NCI-H2081 (cell line): ENCODE measurements at places on chromosomes 1 and 21.

DNA sequence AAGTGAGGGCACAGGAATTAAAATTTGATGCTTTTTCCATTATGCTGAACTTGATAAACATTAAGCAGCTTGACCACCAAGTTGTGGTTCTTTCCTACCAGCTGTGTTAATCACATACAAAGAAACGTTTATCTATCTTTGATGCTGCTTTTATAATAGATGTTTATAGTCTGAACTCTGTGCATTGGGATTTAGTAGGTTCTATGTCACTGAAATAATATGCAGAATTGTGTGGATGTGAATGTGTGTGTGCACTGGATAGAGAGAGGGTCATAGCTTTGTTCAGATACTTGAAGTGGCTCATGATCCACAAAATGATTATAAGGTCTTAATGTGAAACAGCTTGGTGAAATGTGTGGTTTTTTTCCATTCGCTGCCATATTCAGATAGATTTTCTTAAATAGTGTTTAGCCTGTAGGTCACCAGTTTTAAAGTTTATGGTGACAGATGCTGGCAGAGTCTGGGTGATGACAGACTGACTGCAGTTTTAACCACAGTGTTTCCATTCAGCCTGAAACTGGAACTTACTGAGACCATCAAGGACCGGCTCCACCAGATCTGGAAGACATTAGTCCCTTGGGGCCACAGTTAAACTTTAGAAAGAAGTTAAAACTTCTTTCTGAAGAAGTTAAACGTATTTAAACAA is 10.2 kb downstream of the DDI2 start:
- no peak for DNase-seq

GRCh38 chr1:220746851-220747250 is 1.3 kb upstream of the MTARC2 start:
- no peak for DNase-seq

DNA sequence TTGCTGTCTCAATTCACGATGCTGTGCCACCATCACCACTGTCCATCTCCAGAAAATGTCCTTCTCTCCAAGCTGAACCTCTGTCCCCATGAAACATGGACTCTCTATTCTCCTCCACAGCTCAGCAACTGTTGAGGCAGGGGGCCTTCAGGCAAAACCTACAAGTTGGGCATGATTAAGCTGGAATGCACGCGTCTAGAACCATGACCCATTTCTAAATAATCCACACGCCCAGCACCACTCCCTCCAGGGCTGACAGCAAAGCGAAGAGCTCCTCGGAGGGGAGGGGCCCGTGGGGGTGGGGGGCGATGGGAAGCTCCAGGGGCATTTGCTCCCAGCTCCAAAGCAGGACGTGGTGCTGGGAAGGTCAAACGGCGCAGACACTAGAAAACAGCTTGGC is 3.3 kb upstream of the HES5 start:
- DNase-seq = no peak

- no peak for DNase-seq
These were observed 208.7 kb downstream of the HLX start for GRCh38 chr1:221087919-221088318.

DNA sequence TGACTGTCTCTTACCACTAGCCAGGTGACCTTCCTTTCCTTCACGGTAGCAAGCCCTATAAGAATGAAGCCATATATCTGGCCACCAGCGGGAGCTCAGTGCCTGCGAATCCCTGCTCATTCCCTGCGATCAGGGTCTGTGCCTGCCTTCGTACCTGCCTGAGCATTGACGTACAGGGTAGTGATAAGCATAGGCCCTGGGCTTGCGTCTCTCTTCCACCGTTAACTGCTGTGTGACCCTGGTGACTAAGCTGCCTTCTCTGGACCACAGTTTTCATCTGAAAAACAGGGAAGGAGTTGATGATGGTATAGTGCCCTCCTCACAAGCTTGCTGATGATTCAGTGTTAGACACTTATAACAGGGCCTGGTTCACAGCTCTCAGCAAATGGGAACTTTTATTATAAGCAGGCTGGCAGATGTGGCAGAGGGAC is 4.1 kb downstream of the ZC3H12A start:
- DNase-seq = no peak

DNA sequence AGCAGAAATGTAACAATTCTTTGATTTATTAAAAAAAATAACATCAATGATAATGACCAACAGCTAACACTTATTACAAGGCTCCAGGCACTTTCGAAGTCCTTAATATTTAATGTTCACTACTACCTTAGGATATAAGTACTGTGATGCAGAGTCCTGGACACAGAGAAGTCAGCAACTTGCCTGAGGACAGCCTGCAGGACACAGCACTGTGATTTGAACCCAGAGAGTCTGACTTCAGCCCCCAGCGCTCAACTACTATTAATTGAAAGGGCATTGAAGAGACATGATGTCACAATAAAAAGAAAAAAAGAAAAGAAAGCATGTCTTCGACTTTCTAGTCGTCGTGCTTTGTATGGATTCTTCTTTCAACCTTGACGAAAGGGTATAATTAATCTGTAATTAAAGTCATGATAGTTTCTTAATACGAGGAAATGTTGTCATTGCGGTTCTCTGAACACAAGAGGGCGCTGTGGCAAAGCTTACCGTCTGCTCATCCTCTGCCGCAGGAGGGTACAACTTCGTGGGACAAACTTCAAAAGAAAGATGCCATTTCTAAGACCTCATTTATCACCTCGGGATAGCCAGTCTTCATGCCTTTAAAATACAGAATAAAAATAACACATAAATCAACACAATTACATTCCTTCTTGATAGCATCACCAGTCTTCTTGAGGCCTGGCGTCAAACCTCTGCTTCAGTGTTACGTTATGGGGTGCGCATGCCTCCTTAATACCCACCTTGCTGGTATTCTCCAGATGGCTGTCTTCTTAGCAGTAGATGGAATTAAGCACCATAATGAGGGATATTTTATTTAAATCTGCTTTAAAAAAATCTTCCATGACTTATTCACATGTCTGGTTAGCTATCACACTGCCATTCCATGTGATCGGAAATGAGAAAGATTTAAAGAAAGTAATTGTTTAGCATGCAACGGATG is 240.1 kb downstream of the DISC1 start:
- peak; percentile 65 for DNase-seq

GRCh38 chr21:32455548-32455947 is 43.0 kb downstream of the EVA1C start:
- DNase-seq = no peak

- DNase-seq = no peak
These were observed 282.5 kb downstream of the VAV3 start for GRCh38 chr1:107682467-107682866.

- DNase-seq = no peak
These were observed 640.6 kb downstream of the PTPRU start for GRCh38 chr1:29876902-29877301.

- no peak for DNase-seq
These were observed 35.9 kb upstream of the CAMK1G start for GRCh38 chr1:209547626-209548025.

GRCh38 chr1:56235909-56236510 is 343.4 kb downstream of the PLPP3 start:
- DNase-seq = no peak

DNA sequence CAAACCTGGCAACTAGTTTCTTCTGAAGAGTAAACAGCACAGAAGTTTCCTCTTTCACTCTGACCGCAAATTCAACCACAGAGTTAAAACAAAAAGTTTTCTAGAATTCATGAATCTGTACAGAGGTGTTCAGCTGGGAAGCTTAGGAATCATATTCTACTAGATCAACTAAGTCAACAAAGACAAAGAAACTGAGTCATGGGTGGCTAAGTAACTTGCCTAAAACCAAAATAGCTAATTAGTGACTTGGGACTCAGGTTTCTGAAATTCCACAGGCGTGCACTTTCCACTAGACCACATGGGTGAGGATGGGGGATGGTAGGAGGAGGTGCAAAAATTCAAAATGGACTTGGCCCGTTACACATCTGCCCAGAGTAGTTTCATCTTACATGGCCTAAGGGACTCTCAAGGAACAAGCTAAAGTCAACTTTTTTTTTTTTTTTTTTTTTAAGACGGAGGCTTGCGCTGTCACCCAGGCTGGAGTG is 25.8 kb downstream of the PTPN14 start:
- DNase-seq = no peak

DNA sequence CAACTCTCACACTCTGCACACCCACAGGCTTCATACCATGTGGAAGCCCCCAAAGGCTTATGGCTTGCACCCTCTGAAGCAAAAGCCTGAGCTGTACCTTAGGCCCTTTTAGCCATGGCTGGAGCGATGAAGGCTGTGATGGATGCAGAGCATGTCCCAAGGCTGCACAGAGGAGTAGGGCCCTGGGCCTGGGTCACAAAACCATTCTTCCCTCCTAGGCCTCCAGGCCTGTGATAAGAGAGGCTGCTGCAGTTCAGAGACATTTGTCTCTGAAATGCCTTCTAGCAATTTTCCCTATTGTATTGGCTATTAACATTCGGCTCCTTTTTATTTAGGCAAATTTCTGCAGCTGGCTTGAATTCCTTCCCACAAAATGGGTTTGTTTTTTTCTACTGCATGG is 1707.7 kb downstream of the MRPL39 start:
- no peak for DNase-seq

GRCh38 chr1:29633771-29634170 is 397.4 kb downstream of the PTPRU start:
- DNase-seq = peak; percentile 15

DNA sequence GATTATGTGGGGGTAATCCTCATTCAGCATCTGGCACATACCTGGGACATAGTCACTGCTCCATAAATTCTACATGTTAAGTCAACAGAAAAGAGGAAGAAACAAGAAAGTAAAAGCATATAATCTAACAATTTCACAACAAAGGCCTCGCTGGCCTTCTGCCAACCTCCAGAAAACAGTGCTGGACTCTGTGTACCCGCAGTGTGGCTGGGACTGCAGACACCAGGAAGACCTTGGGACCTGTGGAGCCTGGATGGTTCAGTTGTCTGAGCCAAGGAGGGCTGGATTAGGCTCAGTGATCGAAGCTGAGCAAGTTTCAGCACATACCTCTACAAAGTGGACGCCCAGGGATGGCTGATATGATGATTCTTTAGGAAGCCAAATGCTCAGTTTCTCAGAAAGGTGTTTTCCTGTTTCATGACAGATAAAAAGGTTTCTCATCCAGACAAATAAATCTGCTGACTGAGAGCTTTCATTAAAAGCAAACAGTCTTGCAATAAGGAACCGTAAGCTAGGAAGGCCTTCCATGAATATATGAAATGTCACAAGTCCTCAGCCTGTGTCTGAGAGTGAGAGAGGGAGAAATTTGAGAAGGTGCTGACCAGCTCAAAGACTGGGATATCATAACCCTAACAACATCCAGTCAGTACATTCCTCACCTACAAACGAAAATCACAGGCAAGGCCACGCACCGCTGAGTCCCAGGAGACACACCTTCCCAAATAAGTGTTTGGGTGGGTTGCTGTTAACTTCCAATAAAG is 48.4 kb downstream of the CAPZB start:
- DNase-seq = no peak

- DNase-seq = no peak
These were observed 2.2 kb downstream of the SPATA6 start for GRCh38 chr1:48469616-48470480.

DNA sequence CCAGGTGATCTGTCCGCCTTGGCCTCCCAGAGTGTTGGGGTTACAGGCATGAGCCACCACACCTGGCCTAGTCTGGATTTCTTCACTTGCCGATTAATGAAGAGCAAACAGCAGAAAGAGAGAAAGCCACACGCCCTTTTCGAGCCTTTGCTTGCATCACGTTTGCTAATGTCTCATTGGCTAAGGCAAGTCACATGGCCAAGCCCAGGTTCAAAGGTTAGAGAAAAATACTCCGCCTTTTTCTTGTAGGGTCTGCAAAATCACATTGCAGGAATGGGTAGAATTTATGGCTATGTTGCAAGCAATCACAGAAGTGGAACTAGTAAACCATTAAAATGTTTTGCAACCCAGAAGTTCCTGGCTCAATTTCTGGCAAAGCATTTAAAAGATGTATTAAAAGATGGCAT is 26.8 kb upstream of the BACH1 start:
- DNase-seq = no peak

- DNase-seq = no peak
These were observed 6.9 kb downstream of the ETV3 start for GRCh38 chr1:157131281-157131680.

- no peak for DNase-seq
These were observed 768.9 kb upstream of the ADGRL4 start for GRCh38 chr1:79775402-79775801.

GRCh38 chr1:24351247-24351646 is 32.1 kb downstream of the GRHL3 start:
- no peak for DNase-seq

DNA sequence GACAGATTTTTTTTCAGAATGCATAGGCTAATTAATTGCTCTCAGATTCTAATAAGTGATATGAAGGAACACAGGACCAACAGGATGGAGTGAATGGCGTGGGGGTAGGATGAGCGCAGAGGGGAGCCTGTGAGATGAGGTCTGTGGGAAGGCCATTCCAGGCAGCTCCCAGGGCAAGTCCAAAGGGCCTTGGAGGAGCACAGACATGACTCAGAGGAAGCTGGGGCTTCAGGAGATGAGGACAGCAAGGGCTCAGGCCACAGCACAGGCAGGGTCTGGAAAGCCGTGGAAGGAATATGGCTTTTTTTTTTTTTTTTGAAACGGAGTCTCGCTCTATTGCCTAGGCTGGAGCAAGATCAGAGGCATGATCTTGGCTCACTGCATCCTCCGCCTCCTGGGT is 35.1 kb downstream of the FMN2 start:
- DNase-seq = no peak

DNA sequence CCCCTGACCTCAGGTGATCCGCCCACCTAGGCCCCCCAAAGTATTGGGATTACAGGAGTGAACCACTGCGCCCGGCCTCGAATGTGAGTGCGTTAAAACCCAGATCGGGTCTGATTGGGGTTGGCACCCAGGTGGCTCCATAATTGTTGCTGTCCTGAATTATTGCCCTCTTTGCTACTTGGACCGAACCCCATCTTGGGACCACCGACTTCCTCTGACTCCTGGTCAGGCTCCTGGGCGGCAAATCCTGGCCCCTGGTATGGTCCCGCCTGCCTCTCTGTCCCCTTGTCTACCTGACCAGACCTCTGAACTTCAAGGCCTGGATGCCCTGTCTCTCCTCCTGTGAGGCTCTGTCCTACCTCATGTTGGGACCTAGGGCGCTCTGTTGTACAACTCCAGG is 32.8 kb downstream of the L1TD1 start:
- no peak for DNase-seq

DNA sequence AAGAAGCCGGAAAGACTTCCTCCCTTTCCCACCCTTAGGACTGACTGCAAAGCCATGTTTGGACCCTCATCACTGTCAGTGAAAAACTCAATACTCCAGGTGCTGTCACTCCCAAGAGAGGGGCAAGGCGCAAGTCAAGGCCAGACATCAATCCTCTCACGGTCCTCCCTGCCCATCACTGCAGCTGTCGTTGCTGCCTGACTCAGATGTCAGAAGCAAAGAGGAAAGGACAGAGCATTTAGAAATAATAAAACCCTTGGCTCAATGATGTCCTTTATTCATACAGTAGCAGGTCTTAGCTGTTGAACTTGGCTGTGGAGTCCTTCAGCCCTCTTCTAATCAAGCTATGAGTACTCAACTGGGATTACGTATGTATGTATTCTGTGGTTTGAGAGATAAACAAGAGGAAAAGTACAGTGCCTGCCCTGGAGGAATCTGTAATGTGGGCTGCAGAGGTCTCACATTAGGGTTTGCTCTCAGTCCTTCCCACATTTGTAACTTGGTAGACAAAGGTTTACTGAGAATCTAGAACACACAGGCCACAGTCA is 13.5 kb downstream of the SUSD4 start:
- no peak for DNase-seq

GRCh38 chr1:115534106-115534505 is 107.7 kb upstream of the VANGL1 start:
- no peak for DNase-seq
